IMR-90 (cell line): ENCODE measurements at places on chromosomes 5 and 9.

DNA sequence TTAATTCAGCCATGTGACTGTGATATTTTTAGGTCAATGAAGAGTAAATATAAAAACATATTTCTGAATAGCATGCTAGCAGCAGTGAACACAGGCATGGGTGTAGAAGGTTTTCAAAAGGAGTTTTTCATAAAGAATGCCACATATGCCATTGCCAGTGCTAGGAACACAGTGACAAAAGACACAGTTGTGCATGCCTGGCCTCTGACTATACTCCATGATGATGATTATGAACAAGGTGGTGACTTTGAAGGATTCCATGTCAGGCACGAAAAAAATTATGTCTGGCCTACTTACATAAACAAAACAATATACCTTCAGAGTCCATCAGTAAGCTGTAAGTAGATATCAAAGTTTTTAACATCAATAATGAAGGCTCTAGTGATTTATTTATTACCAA lies 438.7 kb downstream of the TLE1 start:
- H3K4me3 ChIP-seq, result no peak overlapping the region
- H3K36me3 ChIP-seq, result no peaks in the 10 kb centered on the region
- H3K27me3 ChIP-seq, result no peaks in the 10 kb centered on the region
- H3K4me1 ChIP-seq, result no peaks in the 10 kb centered on the region
- H3K27ac ChIP-seq, result no peak overlapping the region

DNA sequence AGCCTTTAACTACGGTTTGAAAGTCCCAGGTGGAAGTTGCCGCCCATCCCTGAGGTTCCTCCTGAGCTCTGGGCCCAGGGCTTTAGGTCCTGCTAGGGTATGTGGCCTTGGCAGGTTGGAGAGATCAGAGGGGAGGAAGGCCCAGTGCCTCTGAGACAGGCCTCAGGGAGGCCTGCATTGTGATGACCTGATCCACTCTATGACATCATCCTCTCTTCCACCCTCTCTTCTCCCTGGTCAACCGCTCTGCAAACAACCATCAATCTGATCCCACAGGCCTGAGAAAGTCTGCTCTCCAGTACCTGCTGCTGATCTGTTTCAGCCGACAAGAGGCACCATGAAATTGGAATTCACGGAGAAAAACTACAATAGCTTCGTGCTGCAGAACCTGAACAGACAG lies at the start of gene CCIN:
CCIN (plus strand) TSS at position 223 of the 400 bp plus-strand sequence; CDS start at position 338, 115 bp downstream.
- no peak within 1 kb of the TSS for H3K4me3 ChIP-seq
- peaks cover 15% of the 10 kb centered on the region for H3K4me1 ChIP-seq
- H3K36me3 ChIP-seq, result no peaks in the 10 kb centered on the region
- H3K27ac ChIP-seq, result no peak within 1 kb of the TSS
- no peaks in the 10 kb centered on the region; the same call in 1 of the 2 replicates for H3K27me3 ChIP-seq

- H3K4me1 ChIP-seq, result no peaks in the 10 kb centered on the region
- DNase-seq, result no peak
- H3K36me3 ChIP-seq, result no peaks in the 10 kb centered on the region
- peaks cover 3% of the 10 kb centered on the region for H3K27me3 ChIP-seq
- no peak overlapping the region for H3K4me3 ChIP-seq
These were observed 48.0 kb upstream of the DMRT3 start for GRCh38 chr9:928363-929042.

DNA sequence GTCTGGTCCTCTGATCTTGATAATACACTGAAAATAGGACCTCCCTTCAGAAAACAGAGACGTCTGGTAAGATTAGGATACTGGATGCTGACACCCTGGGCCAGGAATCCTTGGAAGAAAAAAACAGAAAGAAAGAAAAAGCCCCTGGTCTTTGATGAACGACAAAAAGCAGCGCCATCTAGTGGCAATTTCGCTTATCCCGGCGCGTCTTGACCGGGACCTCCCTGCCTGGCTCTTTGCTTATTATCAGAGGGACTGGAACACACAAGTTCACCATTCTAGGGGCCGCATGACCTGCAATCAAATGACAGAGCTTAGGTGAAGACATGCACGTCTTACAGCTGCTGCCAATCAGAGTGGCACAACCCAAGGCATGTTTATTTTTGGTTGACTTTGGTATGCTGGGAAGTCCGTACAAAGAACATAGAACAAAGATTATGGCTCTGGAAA lies 114.9 kb upstream of the NFIB start:
- no peaks in the 10 kb centered on the region for H3K36me3 ChIP-seq
- no peak overlapping the region for H3K4me3 ChIP-seq
- H3K27ac ChIP-seq, result no peak overlapping the region
- H3K27me3 ChIP-seq, result peaks cover 25% of the 10 kb centered on the region
- peak; percentile 69 for DNase-seq

- no peak overlapping the region for H3K27ac ChIP-seq
- H3K4me1 ChIP-seq, result no peaks in the 10 kb centered on the region
- H3K4me3 ChIP-seq, result no peak overlapping the region
- H3K36me3 ChIP-seq, result no peaks in the 10 kb centered on the region
- no peak for DNase-seq
- H3K27me3 ChIP-seq, result peaks cover 3% of the 10 kb centered on the region; the same call in 1 of the 2 replicates
These were observed 166.7 kb upstream of the FER start for GRCh38 chr5:108581026-108581425.

DNA sequence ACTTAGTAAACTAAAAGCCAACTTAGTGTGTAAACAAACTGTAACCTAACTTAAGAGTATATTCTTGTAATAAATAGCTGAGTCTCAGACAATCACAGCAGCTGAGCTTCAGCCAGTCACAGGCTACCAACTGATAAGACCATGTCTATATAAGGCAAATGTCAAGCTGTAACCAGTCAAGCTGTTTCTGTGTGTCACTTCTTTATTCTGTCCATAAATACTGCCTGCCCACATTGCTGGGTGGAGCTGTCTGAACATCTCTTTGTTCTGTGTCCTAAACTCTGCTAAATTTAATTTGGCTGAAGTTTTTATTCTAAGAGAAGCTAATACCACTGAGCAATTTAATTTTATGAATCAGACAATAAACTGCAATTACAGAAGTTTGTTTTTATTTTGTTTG lies 412.1 kb upstream of the CDH10 start:
- H3K36me3 ChIP-seq, result no peaks in the 10 kb centered on the region
- no peak for DNase-seq
- no peak overlapping the region for H3K27ac ChIP-seq
- no peak overlapping the region for H3K4me3 ChIP-seq
- no peaks in the 10 kb centered on the region for H3K4me1 ChIP-seq

DNA sequence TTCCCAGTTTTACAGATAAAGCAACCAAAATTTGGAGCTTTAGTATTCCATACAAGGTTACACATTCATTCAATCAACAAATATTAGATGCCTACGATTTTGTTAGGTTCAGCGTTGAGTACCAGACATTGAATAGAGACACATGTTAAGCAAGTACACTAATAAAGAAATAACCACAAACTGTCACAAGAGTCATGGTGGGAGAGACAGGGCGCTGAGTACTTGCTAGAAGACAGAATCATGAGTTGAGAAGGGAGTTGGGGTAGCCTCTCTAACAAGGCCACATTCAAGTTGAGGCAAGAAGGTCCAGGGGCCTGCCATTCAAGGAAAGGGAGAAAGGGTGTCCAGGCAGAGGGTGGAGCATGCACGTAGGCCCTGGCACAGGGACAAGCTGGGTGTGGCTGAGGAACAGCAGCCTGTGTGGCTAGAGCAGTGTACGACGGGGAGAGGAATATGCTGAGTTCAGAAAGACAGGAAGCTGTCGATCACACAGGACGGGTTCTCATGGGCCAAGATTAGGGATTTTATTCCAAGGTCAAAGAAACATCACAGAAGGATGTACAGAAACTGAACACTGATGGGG lies 17.0 kb downstream of the CDK5RAP2 start:
- H3K4me3 ChIP-seq, result no peak overlapping the region
- H3K27me3 ChIP-seq, result no peaks in the 10 kb centered on the region
- no peaks in the 10 kb centered on the region for H3K4me1 ChIP-seq
- peaks cover 14% of the 10 kb centered on the region for H3K36me3 ChIP-seq

- no peaks in the 10 kb centered on the region for H3K4me1 ChIP-seq
- no peak overlapping the region for H3K27ac ChIP-seq
- DNase-seq, result no peak
- H3K27me3 ChIP-seq, result no peaks in the 10 kb centered on the region
- H3K36me3 ChIP-seq, result no peaks in the 10 kb centered on the region
These were observed 79.8 kb upstream of the CCNG1 start for GRCh38 chr5:163357636-163358035.

DNA sequence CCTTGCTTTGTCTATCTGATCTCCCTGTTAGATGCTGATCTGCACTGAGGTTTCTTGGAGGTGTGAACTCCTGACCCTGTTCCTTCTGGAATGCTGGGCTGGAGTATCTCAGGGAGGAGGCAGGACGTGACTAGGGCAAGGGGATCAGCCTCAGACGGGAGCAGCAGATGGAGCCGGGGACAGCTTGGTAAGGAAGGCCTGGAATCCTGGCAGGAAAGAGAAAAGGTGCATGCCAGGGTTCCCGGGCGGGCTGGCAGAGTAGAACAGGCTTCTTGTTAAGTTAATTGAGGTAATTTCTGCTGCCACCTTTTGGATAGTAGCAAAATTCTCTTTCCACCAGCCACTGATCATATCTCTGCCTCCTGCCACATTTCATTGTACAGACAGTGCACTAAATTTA lies 180.9 kb downstream of the ZNF462 start:
- no peak overlapping the region for H3K4me3 ChIP-seq
- H3K27ac ChIP-seq, result no peak overlapping the region
- DNase-seq, result no peak
- H3K4me1 ChIP-seq, result no peaks in the 10 kb centered on the region
- peaks cover 23% of the 10 kb centered on the region for H3K27me3 ChIP-seq

DNA sequence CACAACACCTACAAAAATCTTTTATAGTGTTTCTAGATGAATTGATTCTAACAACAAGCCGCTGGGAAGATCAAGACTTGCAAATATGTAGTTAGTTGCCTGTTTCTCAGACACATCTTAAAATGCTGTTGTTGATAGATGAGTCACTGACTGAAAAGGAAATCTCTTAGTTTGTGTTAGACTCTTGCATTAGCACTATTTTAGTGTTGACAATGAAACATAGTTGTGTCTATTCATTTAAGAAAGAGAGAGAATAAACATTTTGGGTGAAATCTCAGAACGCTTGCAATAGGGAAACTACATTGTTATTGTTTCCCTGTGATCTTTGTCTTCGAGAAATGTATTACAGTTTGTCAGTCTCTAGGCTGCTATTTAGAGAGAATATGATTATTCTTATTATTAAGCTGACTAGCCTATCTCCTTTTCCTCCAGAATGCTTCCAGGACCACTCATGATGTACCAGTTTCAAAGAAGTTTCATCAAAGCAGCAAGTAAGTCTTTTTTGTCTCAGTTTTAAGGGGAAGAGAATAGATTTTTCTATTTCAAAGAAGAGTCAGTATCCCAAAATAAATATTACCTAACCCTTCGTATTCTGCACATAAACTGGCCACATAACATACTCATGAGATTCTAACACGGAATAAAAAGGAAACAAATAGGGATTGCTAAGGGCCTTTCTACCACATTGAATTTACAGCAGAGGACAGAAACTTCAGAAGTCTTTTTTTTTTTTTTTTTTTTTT lies 285.6 kb downstream of the ARHGAP26 start:
- H3K27ac ChIP-seq, result no peak overlapping the region
- H3K27me3 ChIP-seq, result no peaks in the 10 kb centered on the region
- no peak overlapping the region for H3K4me3 ChIP-seq
- H3K36me3 ChIP-seq, result no peaks in the 10 kb centered on the region
- DNase-seq, result peak; percentile 57
- H3K4me1 ChIP-seq, result peaks cover 25% of the 10 kb centered on the region

- DNase-seq, result peak; percentile 91
- no peaks in the 10 kb centered on the region for H3K27me3 ChIP-seq
- H3K27ac ChIP-seq, result peak overlapping the region; percentile 90
- H3K36me3 ChIP-seq, result peaks cover 19% of the 10 kb centered on the region
- no peak overlapping the region for H3K4me3 ChIP-seq
These were observed 30.4 kb upstream of the LTC4S start for GRCh38 chr5:179763215-179763945.

GRCh38 chr5:1448511-1449011 lies 3.3 kb upstream of the SLC6A3 start:
- no peak for DNase-seq
- H3K4me3 ChIP-seq, result no peak overlapping the region
- H3K4me1 ChIP-seq, result no peaks in the 10 kb centered on the region
- peaks cover 56% of the 10 kb centered on the region for H3K27me3 ChIP-seq
- H3K36me3 ChIP-seq, result no peaks in the 10 kb centered on the region

GRCh38 chr5:82295959-82296531 lies 17.9 kb upstream of the RPS23 start:
- 0 out of 2 replicates have a peak, but pooled peaks cover 2% of the 10 kb centered on the region for H3K4me1 ChIP-seq
- H3K4me3 ChIP-seq, result no peak overlapping the region
- no peaks in the 10 kb centered on the region for H3K36me3 ChIP-seq
- no peaks in the 10 kb centered on the region for H3K27me3 ChIP-seq

DNA sequence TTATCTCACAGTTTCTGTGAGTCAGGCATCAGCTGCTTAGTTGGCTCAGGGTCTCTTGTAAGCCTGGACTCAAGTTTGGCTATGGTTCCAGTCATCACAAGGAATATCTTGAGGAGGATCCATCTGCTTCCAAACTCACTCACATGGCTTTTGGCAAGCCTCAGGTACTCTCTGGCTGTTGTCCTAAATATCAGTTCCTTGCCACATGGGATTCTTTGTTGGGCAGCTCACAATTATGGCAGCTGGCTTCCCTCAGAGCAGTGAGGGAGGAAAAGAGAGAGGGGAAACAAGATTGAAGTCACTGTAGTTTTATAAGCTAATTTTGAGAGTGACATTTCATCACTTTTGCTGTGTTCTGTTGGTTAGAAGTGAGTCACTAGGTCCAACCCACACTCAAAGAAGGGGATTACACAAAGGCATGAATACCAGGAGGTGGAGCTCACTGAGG lies 144.5 kb downstream of the GCNT1 start:
- peaks cover 2% of the 10 kb centered on the region; the same call in 1 of the 2 replicates for H3K27me3 ChIP-seq
- no peak overlapping the region for H3K4me3 ChIP-seq

DNA sequence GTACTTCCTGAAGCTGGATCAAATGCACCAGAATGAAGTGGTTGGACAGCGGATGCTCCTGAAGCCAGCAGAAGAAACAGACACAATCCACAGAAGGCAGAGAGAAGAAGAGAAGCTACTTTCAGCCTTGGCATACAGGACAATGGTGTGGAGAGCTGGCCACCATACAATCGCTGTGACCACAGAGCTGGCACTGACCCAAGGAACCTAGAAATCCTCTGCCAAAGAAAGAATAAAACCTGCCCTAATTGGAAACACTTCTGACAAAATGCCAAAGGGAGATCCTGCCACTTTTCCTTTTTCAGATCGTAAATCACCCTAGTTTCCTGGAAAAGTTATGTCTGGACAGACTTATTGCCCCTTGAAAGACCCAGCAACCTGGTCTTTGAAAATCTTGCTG lies 77.8 kb downstream of the BAAT start:
- H3K4me1 ChIP-seq, result no peaks in the 10 kb centered on the region
- no peak for DNase-seq
- peaks cover 1% of the 10 kb centered on the region; the same call in 1 of the 2 replicates for H3K27me3 ChIP-seq
- no peak overlapping the region for H3K27ac ChIP-seq
- H3K36me3 ChIP-seq, result no peaks in the 10 kb centered on the region

GRCh38 chr5:93438124-93438523 lies 142.9 kb downstream of the NR2F1-AS1 start:
- H3K27me3 ChIP-seq, result no peaks in the 10 kb centered on the region
- H3K4me3 ChIP-seq, result no peak overlapping the region
- peaks cover 7% of the 10 kb centered on the region for H3K36me3 ChIP-seq
- no peak overlapping the region for H3K27ac ChIP-seq
- H3K4me1 ChIP-seq, result no peaks in the 10 kb centered on the region
- no peak for DNase-seq

- no peaks in the 10 kb centered on the region for H3K27me3 ChIP-seq
- no peak overlapping the region for H3K4me3 ChIP-seq
- no peaks in the 10 kb centered on the region for H3K36me3 ChIP-seq
- H3K27ac ChIP-seq, result no peak overlapping the region
These were observed 9.7 kb upstream of the SNX24 start for GRCh38 chr5:122835681-122836080.
